ENCODE measurements at places on chromosomes 3 and 15.

DNA sequence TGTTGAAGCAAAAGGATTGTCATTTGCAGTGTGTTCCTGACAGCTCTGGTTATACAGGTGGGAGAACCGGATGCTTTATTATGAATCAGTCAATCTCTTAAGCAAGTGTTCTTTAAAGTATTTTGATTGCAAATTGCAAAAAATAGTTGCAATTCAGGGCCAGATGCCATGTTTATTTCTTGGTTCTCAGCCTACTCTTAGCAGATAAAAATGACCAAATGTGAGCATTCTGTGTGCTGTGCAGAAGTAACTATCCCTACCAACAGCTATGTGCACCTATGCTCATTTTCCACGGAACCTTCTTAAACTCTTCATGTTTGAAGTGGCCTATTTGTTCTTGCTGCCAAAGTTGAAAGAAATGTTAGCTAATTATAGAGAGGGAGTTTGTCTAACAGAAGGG lies 262.3 kb upstream of the RASGRP1 start:
- no peak for DNase-seq

DNA sequence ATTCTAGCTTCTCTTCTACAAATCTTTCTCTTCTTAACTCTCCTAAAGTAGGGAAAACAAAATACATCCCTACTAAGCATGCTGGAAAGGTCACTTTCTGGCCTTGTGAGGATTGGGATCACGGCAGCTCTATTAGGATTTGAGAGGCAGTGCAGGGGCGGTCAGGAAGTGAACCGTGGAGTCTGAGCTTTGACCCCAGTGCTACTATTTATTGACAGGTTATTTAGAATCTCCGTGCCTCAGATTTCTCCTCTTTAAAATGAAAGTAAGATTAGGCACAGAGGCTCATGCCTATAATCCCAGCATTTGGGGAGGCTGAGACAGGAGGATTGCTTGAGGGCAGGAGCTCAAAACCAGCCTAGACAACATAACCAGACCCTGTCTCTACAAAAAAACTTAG lies 42.0 kb upstream of the CHRM5 start:
- DNase-seq, result no peak

- DNase-seq, result no peak
Observed at GRCh38 chr15:68639926-68640600, 61.3 kb downstream of the CORO2B start.

DNA sequence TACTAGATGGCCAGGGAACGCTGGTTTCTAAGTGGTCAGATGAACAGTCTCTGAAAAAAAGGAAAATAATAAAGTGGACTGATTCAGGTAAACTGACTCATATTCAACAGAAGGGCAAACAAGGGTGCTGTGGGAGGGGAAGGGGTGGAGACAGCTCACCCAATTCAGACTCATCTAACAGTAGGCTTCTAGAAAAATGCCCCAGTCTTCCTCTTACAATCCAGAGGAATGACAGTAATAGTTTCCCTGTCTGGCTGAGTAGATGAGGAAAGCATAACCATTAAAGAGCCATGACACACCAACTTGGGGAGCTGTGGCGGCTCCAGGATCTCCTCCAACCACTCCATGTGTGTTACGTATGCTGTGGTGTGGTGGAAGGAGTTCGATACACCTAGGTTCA lies 231.4 kb upstream of the UMPS start:
- no peak for DNase-seq

DNA sequence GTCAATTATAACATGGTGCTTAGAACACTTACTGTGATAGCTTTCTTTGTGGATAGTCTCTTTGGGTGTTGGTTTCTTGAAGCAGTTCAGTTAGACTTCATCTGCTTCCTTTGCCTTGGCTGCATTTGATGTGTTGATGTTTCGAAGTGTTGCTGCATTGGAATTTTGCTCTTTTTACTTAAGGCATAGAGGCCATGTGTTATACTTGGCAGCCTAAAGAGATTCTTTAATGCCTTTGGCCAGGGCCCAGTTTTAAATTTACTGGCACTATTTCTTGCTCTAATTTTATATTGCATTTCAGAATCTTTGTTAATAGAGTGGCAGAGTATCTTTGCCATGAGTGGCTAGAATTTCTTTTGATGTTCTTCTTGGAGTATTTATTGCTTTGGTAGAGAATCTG lies 21.2 kb downstream of the NR1D2 start:
- no peak for DNase-seq

DNA sequence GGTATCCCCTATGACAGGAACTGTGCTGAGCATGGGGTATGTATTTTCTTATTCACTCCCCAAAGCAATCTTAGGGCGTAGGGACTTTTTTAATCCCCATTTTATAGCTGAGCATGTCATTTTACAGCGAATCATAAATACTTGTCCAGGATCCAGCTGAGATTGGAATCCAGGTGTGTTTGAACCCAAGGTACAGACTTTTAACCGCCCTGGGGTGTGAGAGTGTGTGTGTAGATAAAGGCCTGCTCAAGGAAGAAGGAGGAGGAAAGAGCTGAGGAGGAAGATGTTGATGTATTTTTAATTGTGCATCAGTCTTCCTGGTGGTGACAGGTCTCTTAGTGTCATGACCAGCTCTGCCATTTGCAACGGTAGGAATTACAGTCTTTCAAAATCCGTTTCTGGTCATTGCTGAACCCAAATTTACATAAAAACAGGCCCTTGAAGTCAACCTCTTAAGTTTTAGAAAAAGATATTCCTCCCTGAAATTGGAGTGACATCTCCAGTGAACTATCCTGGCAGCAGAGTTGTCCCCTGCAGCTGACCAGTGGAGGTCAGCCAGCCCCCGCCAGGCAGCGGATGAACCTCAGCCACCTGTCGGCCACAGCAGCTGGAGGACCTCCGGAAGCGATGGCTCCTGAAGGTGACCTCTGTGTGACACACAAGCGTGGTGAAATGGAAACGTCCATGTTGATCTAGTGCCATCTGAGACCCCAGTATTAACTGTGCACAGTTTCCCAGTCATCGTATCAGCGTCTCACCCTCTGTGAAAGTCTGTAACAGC lies 92.8 kb upstream of the MITF start:
- no peak for DNase-seq

- no peak for DNase-seq
Observed at GRCh38 chr3:9934235-9934621, 594 bp downstream of the CRELD1 start.

- DNase-seq, result no peak
Observed at GRCh38 chr3:43861635-43862034, 170.9 kb downstream of the ABHD5 start.

GRCh38 chr3:144466114-144466513 lies 494.5 kb downstream of the DIPK2A start:
- no peak for DNase-seq

DNA sequence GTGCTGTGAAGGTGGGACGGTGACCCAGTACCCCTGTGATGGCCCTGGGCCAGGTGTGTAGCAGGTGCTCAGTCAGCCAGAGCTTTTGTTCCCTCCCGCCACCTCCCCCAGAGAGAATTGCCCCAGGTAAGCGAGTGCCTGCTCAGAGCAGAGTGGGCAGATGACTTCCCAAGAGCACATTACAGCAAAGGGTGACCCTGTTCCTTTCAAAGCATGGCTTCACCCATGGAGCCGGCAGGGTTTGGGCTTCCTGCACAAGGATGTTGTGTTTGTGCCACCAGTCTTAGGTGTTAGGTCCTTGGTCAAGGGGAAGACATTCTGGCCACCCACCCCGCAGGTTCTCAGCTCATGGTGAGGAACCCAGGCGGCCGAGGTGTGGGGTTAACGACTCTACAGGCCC lies 30.7 kb downstream of the SLC6A6 start:
- DNase-seq, result no peak

DNA sequence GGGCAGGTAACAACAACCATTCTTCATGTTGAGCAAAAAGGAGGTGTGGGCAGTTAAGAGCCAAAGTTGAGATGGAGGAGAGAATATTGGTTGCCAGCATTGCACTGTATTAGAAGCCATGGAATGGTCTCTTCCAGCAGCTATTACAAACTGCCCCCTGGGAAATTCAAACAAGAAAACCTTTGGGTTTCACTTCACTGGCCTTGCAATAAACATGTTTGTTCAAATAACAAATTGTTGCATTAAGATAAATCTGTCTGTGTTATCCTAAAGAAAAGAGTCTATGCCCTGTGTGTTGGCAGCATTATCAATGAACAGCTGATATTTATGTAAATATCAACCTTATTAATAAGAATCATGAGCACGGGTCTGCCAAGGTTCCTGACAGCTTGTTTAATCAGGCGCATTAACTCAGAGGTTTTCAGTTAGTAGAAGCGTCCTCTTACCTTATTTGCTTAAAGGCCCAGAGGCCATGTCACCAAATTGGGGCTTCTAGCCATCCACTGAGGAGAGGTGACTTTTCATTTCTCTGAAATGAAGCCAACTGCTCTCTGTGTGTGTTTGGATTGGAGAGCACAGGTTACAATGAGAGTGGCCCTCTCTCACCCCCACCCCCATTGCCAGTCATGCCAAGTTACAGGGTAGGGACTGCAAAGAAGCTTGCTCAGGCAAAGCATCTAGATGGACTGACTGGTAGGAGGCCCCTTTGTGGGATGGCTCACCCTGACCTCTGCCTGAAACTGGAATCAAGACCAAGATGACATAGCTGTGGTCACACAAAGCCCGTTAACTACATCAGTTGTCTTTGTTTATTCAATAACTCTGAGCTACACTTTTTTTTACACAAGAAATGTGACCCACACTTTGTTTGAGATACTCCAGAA lies 10.5 kb downstream of the FILIP1L start:
- no peak for DNase-seq

DNA sequence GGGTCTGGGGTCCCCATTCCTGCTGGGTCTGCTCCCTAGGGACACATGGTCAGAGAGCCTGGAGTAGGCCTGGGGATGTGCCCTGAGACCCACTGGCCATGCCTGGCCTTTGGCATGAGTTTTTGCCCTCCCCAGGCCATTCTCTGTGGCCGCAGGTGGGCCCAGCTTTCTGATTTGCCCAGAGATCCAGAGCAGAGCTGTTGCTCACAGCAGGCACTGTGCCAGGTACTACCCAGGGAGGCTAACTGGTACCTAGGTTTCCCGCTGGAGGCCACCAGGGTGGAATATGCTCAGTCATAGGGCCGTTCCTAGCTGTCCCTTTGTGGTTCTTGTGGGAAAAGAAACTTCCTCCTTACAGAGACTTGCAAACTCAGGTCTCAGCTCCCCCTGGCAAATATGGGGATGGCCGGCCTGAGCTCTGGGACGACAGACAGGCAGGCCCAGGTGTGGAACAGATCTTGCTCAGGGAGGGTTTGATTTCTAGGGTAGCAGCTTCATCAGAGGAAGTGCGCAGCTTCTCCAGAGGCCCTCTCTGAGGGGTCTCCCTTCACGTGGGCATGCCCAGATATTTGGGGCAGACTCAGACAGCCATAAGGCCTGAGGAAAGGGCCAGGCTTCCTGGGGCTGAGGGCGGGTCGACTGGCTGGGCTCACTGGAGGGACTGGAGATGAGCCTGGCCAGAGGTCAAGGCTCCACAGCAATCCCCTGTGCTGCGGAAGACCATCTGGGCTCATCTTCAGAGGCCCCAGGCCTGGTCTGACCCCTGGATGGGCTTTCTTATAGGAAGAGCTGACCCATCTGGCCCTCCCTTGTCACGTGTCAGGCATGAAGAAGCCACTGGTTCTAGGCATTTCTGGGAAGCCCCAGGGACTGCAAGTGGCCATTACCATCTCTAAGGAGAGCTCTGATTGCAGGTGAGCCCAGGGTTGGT lies 28.0 kb downstream of the ACAA1 start:
- DNase-seq, result no peak
